ENCODE measurements at places on chromosomes 4 and X.

GRCh38 chrX:154010330-154011087, 9.2 kb downstream of the IRAK1 start:
- DNase-seq = no peak

DNA sequence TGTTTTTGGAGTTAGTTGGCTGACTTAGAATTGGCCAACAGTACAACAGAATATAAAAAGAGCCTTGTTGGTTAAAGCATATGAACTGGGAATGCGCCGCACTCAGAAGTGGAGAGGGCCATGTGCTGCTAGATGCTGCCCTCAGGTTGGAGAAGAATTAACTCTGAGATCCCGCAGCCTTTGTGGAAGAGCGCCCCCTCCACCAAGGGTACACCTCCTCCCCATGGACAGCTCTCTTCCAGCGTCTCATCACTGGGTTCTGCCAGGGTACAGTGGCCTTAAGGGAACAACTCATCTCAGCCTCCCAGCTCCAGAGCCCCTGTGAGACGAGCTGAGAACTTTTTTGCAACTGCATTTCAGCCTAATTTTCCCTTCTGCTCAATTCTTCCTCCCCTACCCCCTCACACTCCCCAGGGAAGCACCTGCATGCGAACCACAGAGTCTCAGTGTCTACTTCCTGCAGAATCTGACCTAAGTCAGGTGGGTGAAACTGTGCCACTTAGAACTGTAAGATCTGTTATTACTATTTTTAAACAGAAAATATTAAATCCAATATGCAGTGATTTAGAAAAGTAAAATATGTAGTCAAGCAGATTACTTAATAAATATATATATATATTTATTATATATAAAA, 380.6 kb downstream of the RAB28 start:
- no peak for DNase-seq

- peak; percentile 44 for DNase-seq
Measured at GRCh38 chr4:20773144-20773997, 73.1 kb downstream of the PACRGL start.

- no peak for DNase-seq
Measured at GRCh38 chr4:86595426-86595805, 1.3 kb downstream of the PTPN13 start.

DNA sequence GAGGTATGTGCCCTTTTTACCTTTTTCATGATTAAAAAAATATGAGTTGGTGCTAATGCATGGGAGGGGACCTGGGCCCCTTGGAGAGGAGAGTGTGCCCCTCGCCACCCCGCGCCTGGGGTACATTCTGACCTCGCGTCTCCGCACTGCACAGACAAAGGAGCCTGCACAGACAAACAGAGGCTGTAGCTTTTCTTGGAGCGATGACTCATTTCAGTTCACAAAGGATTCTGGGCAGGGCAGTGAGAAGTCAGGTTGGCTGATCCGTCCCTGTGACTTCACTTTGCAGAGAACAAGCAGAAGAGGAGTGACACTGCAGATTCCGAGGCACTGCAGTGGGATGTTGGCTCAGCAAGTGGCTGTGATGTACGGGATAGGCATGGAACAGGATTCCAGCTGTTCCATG, 82.9 kb downstream of the STOX2 start:
- DNase-seq = peak; percentile 66

DNA sequence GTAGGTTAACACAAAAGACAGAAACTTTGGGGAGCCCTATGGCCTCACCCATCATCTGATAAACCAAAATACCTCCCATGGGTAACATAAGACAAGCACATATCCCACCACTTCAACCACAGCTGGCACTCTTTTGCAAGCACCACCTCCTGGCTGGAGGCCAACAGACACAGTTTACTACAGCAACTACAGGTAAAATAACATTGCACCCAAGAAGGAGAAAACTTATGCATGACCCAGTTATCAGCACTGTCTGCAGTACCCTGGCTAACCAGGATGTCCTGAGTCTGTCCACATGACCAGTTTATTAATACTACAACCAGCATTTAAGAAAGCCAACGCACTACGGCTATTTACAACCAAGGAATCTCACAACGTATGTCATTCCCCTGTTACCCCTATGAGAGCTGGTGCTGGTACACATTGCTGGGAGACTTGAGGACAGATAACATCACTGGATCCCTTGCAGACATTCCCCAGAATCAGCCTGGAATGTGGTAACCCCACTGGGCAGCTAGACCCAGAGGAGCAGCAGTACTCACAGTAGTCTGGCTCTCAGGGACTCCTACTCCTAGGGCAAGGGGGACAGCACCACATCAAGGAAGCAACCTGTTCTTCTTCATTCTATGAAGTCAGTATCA, 32.0 kb downstream of the ELF2 start:
- DNase-seq = no peak
